ENCODE measurements at places on chromosomes 1 and 21. TPM values are rescaled to one million over a fixed set of nuclear protein-coding genes. Genes with fewer than 3 reads are reported as not detected.

The PGLYRP3 gene
- not detected for total RNA-seq

The RGSL1 gene
- total RNA-seq, result not detected

The PAQR6 gene
- total RNA-seq, result 1.0 TPM

The SMCP gene
- not detected for total RNA-seq

The CLCA4 gene
- not detected for total RNA-seq

The MYOM3 gene
- 0.17 TPM for total RNA-seq

The CAMK1G gene
- not detected for total RNA-seq

The LTN1 gene
- total RNA-seq, result 19.2 TPM

The ZNF644 gene
- total RNA-seq, result 79.1 TPM

The FHAD1 gene
- total RNA-seq, result not detected

The TATDN3 gene
- 16.1 TPM for total RNA-seq

The E2F2 gene
- total RNA-seq, result under 0.01 TPM

The HAO2 gene
- 0.66 TPM for total RNA-seq

The FAM151A gene
- total RNA-seq, result 0.82 TPM

The PGLYRP4 gene
- not detected for total RNA-seq

The NHLH1 gene
- 0.17 TPM for total RNA-seq

The HMGCS2 gene
- total RNA-seq, result not detected

The SLC66A1 gene
- total RNA-seq, result 12.7 TPM

The FCAMR gene
- total RNA-seq, result not detected

The SPRR1B gene
- not detected for total RNA-seq

The ANGPTL3 gene
- total RNA-seq, result not detected

The B3GALT5 gene
- total RNA-seq, result under 0.01 TPM

The CLDN17 gene
- not detected for total RNA-seq

The OR2T33 gene
- not detected for total RNA-seq

The FAM72C gene
- not detected for total RNA-seq

The ZDHHC18 gene
- total RNA-seq, result 21.4 TPM

The OR2C3 gene
- not detected for total RNA-seq

The RAB42 gene
- 57.5 TPM for total RNA-seq

The PIK3R3 gene
- total RNA-seq, result 91.0 TPM

The CAP1 gene
- 419 TPM for total RNA-seq

The RPS8 gene
- 2,373 TPM for total RNA-seq

The RHBG gene
- total RNA-seq, result not detected

The LIN28A gene
- not detected for total RNA-seq

The MATN1 gene
- not detected for total RNA-seq

Data from subcutaneous adipose tissue (tissue), 4 donors.